ENCODE measurements at places on chromosomes 1 and 21.

- DNase-seq, result no peak
Observed at GRCh38 chr1:150763018-150763417, 2.6 kb downstream of the CTSS start.

DNA sequence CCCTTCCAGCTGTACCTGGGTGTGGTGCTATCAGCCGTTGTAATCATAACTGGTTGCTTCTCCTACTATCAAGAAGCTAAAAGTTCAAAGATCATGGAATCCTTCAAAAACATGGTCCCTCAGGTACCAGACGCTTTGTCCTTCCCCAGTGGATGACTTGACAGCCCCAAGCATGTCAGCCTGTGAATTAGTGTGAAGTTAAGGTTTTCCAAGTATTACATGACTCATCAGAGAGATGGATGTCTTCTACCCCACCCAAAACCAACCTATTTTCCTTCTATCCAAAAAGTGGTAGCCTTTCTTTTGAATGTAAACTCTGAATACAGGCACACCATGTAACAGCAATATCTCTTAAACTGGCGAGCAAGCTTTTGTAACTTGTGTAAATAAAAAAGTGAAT is 15.1 kb downstream of the ATP1A1 start:
- no peak for DNase-seq

GRCh38 chr21:44381874-44382273 is 28.5 kb downstream of the TRPM2 start:
- DNase-seq, result no peak

- no peak for DNase-seq
Observed at GRCh38 chr1:65846866-65847265, 54.2 kb downstream of the PDE4B start.

- no peak for DNase-seq
Observed at GRCh38 chr1:162688931-162689330, 56.7 kb downstream of the DDR2 start.

DNA sequence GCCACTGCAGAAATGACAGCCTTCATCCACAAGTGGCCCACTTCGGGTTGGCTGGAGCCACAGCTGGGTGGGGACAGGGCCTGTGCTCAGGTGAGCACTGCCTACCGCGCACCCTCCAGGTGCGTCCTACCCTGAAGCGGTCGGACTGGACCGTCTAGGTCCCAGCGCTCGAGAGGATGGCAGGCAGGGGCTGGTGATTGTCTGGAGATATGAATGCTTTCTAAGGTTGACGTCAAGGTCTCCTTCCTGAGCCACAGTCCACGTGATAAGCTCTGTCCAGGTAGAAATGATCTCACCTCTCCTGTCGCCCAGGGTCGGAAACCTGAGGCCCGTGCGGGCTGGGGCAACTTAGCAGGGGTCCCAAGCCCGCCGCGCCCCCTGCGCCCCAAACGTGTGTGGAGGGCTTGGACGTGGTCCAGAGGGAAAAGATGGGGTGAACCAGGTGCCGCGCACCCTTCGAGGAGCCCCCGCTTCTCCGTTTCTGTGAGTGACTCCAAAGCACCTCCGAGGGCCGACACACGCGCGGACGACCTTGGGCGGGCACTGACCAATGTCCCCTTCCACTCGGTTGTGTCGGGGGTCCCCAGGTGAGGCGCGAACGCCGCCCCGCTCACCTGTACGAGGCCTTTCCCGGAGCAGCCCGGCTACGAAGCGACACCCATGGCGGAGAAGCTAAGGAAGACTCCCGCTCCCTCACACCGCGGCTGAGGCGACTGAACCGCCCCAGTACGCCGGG is 853 bp upstream of the DOP1B start:
- DNase-seq, result no peak

GRCh38 chr1:221712198-221712684 is 29.6 kb downstream of the DUSP10 start:
- DNase-seq, result no peak

DNA sequence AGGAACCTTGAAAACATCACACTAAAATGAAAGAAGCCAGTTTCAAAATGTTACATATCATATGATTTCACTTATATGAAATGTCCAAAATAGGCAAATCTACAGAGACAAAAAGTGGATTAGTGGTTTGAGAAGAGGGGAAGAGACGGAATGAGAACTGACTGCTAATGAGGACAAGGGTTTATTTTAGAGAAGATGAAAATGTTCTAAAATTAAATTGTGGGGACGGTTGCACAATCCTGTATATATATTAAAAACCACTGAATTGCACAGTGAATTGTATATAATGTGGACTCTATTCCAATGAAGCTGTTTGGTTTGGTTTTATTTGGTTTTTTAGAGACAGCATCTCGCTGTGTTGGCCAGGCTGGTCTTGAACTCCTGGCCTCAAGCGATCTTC is 35.6 kb downstream of the PRPF38A start:
- no peak for DNase-seq

DNA sequence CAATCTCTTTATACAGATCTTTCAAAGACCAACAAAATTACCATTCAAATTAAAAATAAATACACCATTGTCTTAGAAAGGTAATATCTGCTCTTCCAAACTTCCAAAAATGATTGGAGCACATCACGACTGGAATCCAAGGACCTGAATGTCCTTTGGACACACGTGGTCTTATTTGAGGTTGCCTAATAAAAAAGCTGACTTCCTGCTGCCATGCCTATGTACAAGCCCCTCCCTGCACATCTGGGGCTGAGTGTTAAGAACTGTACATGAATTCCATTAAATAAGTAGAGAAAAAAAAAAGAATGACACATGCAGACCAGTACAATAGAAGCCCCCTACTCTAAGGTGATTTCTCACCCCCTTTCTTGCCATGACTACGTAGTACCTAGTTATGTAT is 73.6 kb downstream of the SUSD4 start:
- no peak for DNase-seq

- DNase-seq, result no peak
Observed at GRCh38 chr1:246106342-246106763, 400.7 kb downstream of the SMYD3 start.

- DNase-seq, result no peak
Observed at GRCh38 chr1:56545711-56546110, 33.7 kb downstream of the PLPP3 start.

- DNase-seq, result no peak
Observed at GRCh38 chr21:46634966-46635323, 529 bp upstream of the PRMT2 start.

- no peak for DNase-seq
Observed at GRCh38 chr1:9846611-9847171, 22.9 kb upstream of the CLSTN1 start.

GRCh38 chr1:40848530-40849189 is 13.5 kb downstream of the CITED4 start:
- DNase-seq, result no peak

- no peak for DNase-seq
Observed at GRCh38 chr1:33903210-33903589, 39.3 kb downstream of the HMGB4 start.

- DNase-seq, result no peak
Observed at GRCh38 chr21:24852610-24853195, 754.6 kb downstream of the MRPL39 start.

DNA sequence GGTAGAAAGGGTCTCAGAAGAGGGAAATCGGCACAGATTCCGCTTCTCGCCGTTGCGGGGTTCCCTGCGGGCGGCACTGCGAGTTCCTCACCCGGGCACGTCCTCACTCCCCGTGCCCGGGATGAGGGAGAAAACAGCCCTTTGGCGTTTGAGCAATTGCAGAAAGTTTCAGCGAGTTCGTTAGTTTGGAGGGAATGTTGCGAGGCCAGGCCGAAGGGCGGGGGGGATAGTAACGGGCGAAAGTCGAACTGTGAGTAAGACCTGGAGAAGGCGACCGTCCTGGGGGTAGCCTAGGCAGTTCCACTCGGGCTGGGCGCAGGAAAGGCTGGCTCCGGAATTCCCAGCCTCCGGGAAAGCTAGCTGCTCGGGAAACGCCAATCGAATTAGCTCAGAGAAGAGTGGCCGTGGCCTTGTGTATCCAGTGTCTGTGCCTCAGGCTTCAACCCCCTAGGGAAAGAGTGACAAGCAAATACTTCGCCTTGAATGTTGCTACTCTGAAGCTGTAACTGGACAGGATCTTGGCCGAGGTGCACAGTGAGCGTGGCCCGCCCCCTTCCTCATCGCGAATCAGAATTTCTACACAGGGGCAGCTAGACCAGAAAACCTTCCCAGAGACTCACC is 787 bp downstream of the PTGFR start:
- DNase-seq, result no peak

- DNase-seq, result no peak
Observed at GRCh38 chr21:28207436-28208173, 785.1 kb downstream of the LTN1 start.

DNA sequence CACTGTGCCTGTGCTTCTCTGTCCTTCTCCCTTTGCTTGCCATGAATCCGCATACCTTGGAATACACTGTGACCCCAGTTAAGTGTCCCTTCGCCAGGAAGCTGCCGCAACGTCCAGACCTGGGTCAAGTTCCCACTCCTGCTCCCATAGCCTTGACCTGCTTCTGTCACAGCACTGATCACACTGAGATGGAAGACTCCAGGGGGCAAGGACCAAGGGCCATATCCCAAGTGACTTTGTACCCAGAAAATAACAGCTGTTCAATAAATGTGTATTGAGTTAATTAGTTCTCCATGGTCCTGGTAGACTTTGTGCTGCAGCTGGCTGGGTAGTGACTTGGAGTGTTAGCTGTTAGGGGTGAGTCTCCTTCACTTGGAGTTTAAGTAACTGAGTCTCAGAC is 25.8 kb downstream of the SLC5A9 start:
- DNase-seq, result no peak

GRCh38 chr1:210239349-210240111 is 6.9 kb downstream of the SERTAD4 start:
- no peak for DNase-seq

DNA sequence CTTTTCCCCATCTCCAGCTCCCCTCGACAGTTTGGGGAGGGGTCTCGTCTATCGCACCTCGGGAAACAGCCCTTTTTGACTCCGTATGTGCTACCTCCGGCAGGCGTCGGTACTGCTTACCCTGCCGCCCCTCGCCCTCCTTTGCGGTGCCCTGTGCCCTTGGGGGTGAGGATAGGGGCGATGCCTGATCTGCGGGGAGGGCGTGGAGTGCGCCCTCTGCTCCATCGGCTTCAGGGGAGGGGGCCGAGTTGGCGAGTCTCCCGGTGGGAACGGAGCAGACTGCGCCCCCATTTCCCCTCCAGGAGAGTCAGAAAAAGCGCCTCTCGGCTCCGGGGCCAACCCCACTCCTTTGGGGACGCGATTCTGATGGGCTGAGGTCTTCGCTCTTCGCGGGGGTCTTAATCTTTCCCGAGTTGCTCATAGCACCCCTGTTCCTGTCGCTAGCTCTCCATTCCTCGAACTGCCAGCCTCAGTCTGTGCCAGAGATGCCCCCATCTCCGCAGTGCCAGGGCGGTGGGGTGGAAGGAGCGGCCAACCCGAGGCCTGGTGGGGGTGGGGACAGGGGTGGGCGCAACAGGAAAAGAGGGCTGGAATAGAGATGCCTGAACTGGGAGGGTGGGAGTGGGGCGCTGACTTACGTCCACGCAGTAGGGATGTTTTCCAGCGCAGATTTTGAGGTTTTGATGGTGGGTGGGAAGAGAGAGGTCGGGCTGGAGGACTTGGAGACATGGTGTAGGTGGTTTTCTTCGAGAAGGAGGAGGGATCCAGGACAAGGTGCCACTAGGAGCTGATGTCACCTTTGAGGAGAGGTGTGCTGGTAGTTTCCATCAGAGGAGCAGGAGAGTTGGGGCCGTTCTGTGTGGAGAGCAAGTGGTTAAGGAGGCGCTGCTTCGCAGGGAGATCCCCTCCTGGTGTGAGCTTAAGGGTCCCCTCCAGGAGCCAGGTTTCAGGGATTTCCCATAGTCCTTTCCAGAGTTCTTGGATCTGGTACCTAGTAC is 674 bp downstream of the PPFIA4 start:
- DNase-seq, result no peak

DNA sequence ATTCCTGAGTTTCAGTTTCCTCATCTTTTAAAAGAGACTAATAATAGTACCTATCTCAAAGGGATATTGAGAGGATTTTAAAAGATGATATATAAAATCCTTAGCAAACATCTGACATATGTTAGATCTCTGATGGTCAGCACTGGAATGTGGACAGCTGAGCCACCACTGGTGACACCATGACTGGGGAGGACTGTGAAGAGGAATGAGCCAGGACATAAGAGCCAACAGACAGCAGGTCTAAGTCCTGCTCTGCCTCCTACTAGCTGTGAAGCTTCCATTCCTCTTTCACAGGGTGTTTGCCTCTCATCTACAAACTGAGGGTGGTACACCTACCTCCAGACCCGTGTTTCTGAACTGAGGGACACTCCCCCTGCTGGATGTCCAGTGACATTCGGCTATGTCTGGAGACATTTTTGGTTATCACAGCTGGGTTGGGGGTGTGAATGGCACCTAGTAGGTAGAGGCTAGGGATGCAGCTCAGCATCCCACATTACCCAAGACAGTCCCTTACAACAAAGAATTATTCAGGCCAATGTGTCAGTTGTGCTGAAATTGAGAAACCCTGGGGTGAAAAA is 109.1 kb upstream of the OLIG2 start:
- no peak for DNase-seq

GRCh38 chr1:202873026-202873425 is 15.9 kb downstream of the RABIF start:
- DNase-seq, result no peak

- peak; percentile 71 for DNase-seq
Observed at GRCh38 chr1:116667575-116668105, at the start of gene IGSF3. TSS of gene IGSF3 (minus strand) at chr1:116667733. CDS start at chr1:116666326, 1,407 bp downstream.

GRCh38 chr1:22555371-22555656 is 8.0 kb upstream of the EPHA8 start:
- DNase-seq, result no peak

- DNase-seq, result no peak
Observed at GRCh38 chr1:21880619-21880970, 56.5 kb downstream of the HSPG2 start.

DNA sequence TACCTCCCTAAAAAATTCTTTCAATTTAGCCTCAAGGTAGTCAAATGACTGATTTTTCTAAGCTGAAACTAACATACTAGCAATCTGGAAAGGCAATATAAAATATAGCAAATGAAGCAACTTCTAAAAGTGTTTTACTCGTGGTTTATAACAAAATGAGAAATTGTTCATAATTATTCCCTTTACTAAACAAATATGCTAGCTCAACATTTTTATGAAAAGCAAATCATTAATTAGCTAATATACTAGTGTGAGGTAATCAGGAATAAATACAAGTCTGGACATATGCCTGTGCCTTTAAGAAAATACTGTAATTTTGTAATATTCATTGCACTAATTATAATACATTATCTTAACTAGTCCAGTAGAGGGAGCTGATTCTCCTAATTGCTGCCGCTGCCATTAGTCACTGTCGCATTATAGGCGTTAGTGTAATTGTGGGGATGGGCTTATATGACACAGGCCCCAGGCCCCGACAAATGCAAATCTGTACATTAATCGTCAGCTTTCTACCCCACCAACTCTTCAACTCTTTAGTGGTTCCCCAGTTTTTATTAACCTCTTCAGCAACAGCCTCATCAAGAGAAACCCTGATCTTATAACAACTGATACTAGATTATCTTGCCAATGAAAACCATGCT is 160.9 kb downstream of the GABPA start:
- DNase-seq, result no peak

- peak; percentile 55 for DNase-seq
Observed at GRCh38 chr1:181482521-181483284, 614 bp upstream of the CACNA1E start.

GRCh38 chr1:180542838-180543145 is 16.0 kb upstream of the OVAAL start:
- DNase-seq, result no peak

- no peak for DNase-seq
Observed at GRCh38 chr1:13666317-13666716, 33.7 kb upstream of the PRDM2 start.
